ENCODE measurements at places on chromosomes 4 and X. TPM values are rescaled to one million over a fixed set of nuclear protein-coding genes. Genes with fewer than 3 reads are reported as not detected.
A peak's percentile ranks its signal among the peaks of the same experiment; 100 is the strongest.

DNA sequence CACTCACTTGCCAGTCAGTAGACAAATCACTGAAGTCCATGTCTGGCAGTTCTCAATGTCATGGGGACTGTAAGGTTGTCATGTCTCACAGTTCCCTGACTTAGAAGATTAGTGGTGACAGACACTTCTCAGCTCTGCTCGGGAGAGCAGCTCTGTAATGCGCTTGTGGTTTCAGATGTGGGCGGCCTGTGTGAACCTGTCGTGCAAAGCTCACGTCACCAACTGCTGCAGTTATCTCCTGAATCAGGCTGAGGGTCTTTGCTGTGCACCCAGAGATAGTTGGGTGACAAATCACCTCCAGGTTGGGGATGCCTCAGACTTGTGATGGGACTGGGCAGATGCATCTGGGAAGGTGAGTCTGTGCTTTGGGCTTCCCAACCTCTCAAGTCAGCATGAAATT lies at the start of gene IL9R:
TSS of gene IL9R (plus strand) at position 261 of the 400 bp plus-strand sequence. CDS start at position 325, 64 bp downstream.
- no peaks in the 10 kb centered on the region for H3K27me3 ChIP-seq
- H3K36me3 ChIP-seq, result no peaks in the 10 kb centered on the region
- H3K27ac ChIP-seq, result no peak within 1 kb of the TSS
- no peak for DNase-seq

DNA sequence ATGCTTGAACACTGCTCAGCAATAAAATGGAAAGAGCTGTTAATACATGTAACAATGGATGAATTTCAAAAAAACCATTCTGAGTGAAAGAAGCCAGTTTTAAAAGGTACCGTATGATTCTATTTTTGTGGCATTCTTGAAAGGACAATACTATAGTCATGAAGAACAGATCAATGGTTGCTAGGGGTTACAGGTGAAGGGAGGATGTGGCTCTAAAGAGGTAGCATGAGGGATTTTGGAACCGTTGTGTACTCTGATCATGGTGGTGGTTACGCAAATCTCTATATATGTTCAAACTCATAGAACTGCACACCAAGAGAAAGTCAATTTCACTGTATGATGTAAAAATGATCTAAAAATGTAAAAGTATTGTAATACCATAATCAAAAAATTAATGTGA lies 40.0 kb upstream of the CTAG2 start:
- H3K27ac ChIP-seq, result no peak overlapping the region
- H3K27me3 ChIP-seq, result no peaks in the 10 kb centered on the region
- H3K4me1 ChIP-seq, result no peaks in the 10 kb centered on the region

DNA sequence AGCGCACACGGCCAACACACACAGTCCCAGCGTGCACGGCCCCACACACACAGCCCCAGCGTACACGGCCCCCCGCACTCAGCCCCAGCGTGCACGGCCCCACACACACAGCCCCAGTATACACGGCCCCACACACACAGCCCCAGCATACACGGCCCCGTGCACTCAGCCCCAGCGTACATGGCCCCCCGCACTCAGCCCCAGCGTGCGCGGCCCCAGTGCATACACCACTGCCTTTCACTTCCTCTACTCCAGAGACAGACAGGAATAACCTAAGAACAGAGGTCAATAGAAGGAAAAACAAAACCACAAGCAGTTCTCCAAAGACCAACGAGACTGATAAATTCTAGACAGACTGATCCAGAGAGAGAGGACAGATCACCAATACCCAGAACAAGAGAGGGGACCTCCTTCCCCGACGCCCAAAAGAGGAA lies 17.1 kb downstream of the GAK start:
- DNase-seq, result peak; percentile 74
- no peaks in the 10 kb centered on the region for H3K27me3 ChIP-seq
- H3K4me3 ChIP-seq, result no peak overlapping the region

GRCh38 chrX:78957768-78958130 lies 12.6 kb downstream of the P2RY10 start:
- H3K27me3 ChIP-seq, result no peaks in the 10 kb centered on the region
- no peak overlapping the region for H3K4me3 ChIP-seq
- H3K4me1 ChIP-seq, result no peaks in the 10 kb centered on the region

- H3K27me3 ChIP-seq, result no peaks in the 10 kb centered on the region
- H3K27ac ChIP-seq, result peak overlapping the region; percentile 53
- no peak overlapping the region for H3K4me3 ChIP-seq
- H3K4me1 ChIP-seq, result peaks cover 27% of the 10 kb centered on the region
- DNase-seq, result no peak
Observed at GRCh38 chr4:15354371-15355297, 73.2 kb upstream of the C1QTNF7 start.

- H3K27me3 ChIP-seq, result no peaks in the 10 kb centered on the region
- no peak for DNase-seq
- no peaks in the 10 kb centered on the region for H3K36me3 ChIP-seq
Observed at GRCh38 chr4:123618606-123619005, 222.0 kb downstream of the SPRY1 start.

The NXF2 gene
- not detected for total RNA-seq

The MAGEA9B gene
- total RNA-seq, result not detected

DNA sequence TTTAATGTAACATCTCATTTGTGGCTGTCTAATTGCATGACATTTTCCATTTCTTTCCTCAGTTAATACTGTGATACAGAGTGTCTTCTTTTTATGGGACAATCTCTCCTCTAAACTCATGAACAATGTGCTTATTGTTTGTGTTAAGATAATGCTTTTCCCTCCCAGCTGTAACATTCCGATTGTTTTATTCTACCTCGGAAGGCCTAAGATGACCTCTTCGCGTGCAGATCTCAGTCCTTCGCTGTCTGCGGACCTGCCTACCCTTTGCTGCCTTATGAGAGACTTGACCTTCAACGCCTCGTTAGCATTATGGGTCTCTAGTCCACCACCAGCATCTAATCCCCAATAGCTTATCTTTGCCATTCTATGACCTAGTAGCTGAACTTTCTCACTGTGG lies 29.8 kb upstream of the ZFP42 start:
- no peak overlapping the region for H3K27ac ChIP-seq
- H3K4me1 ChIP-seq, result no peaks in the 10 kb centered on the region
- no peak overlapping the region for H3K4me3 ChIP-seq
- H3K36me3 ChIP-seq, result no peaks in the 10 kb centered on the region
- DNase-seq, result no peak

The ALG13 gene
- total RNA-seq, result 77.9 TPM

- no peaks in the 10 kb centered on the region for H3K4me1 ChIP-seq
- no peak overlapping the region for H3K4me3 ChIP-seq
- no peak for DNase-seq
- no peak overlapping the region for H3K27ac ChIP-seq
- H3K36me3 ChIP-seq, result no peaks in the 10 kb centered on the region
- H3K27me3 ChIP-seq, result no peaks in the 10 kb centered on the region
Observed at GRCh38 chr4:54433686-54434085, 204.6 kb downstream of the PDGFRA start.

The PLXNB3 gene
- total RNA-seq, result 2.2 TPM

The LARP7 gene
- total RNA-seq, result 45.7 TPM

The DNAAF6 gene
- total RNA-seq, result not detected

GRCh38 chr4:140865253-140866217 lies 109.3 kb upstream of the TBC1D9 start:
- no peaks in the 10 kb centered on the region for H3K36me3 ChIP-seq
- no peak for DNase-seq
- H3K27me3 ChIP-seq, result no peaks in the 10 kb centered on the region
- no peak overlapping the region for H3K4me3 ChIP-seq
- no peak overlapping the region for H3K27ac ChIP-seq

- H3K4me1 ChIP-seq, result no peaks in the 10 kb centered on the region
- no peaks in the 10 kb centered on the region for H3K36me3 ChIP-seq
- no peak overlapping the region for H3K4me3 ChIP-seq
- H3K27me3 ChIP-seq, result no peaks in the 10 kb centered on the region
- no peak for DNase-seq
- no peak overlapping the region for H3K27ac ChIP-seq
Observed at GRCh38 chrX:15207994-15208393, 61.9 kb downstream of the ASB9 start.

DNA sequence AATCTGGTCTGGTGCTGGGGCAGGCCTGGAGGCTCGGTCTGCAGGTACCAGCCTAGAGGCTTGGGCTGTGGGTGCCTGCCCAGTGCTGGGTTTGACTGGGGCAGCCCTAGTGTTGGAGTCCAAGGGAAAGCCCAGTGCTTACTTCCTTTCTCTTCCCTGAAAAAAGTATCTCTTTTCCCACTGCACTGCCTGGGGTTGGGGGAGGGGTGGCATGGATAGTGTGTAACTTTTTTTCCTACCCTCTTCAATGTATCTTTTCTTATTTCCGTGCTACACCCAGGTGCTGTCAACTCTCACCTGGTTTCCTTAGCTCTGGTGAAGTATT lies 21.6 kb downstream of the KANTR start:
- no peak overlapping the region for H3K27ac ChIP-seq
- H3K27me3 ChIP-seq, result no peaks in the 10 kb centered on the region
- H3K36me3 ChIP-seq, result no peaks in the 10 kb centered on the region
- H3K4me3 ChIP-seq, result no peak overlapping the region
- H3K4me1 ChIP-seq, result no peaks in the 10 kb centered on the region

DNA sequence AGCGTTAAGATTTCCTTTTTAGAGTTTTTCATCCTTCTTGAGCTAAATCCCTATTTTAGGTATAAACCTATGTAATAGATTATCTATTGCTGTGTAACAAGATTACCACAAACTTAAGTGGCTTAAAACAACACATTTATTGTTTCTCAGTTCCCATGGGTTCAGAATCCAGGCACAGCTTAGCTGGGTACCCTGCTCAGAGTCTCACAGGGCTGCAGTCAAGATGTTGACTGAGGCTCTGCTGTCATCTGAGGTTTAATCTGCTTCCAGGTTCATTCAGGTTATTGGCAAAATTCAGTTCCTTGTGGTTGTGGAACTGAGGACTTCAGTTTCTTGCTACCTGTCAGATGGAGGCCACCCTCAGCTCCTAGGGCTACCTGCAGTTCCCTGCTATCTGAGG lies 60.9 kb downstream of the GK start:
- no peak overlapping the region for H3K4me3 ChIP-seq
- H3K4me1 ChIP-seq, result no peaks in the 10 kb centered on the region
- H3K27ac ChIP-seq, result no peak overlapping the region
- no peaks in the 10 kb centered on the region for H3K36me3 ChIP-seq

DNA sequence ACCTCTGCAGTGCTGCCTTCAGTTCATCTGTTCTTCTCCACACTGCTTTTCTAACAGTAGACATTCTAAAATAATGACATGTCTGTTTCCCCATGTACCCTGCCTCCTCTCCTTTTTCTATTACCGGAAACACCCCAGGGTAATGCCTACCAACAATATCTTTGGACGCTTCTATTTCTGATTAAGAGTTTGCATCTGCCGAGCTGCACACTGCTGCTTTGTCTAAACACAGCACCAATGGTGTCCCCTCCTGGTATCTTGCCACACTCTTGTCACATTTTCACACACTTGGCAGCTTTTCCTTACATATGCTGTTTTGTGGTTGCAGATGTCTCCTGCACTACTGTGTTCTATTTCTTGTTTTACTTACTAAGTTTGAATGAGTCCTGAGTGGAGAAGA lies 288.8 kb downstream of the GRIA2 start:
- H3K4me3 ChIP-seq, result no peak overlapping the region
- H3K4me1 ChIP-seq, result no peaks in the 10 kb centered on the region
- no peak overlapping the region for H3K27ac ChIP-seq
- no peaks in the 10 kb centered on the region for H3K27me3 ChIP-seq
- no peak for DNase-seq

DNA sequence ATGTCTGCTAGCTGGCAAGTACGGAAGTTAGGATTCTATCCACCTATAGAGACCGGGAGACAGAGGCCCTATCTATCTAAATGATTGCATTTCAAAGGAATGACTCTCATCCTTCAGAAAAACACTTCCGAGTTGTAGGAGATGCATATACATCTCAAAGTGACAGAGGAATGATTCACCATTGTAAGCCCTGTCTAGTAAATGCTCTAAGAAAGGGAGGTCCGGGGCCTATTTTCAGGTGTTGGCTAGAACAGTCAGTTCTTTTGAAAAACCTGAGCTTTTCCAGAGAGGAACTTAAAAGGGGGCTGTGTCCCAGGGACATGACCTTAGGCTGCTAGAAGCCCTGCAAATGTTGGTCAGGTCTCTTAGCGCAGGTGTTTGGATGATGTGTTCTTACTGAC lies 262.9 kb upstream of the IL1RAPL1 start:
- no peaks in the 10 kb centered on the region for H3K4me1 ChIP-seq
- H3K27me3 ChIP-seq, result no peaks in the 10 kb centered on the region
- no peaks in the 10 kb centered on the region for H3K36me3 ChIP-seq
- H3K4me3 ChIP-seq, result no peak overlapping the region
- DNase-seq, result no peak

The VCX2 gene
- not detected for total RNA-seq

DNA sequence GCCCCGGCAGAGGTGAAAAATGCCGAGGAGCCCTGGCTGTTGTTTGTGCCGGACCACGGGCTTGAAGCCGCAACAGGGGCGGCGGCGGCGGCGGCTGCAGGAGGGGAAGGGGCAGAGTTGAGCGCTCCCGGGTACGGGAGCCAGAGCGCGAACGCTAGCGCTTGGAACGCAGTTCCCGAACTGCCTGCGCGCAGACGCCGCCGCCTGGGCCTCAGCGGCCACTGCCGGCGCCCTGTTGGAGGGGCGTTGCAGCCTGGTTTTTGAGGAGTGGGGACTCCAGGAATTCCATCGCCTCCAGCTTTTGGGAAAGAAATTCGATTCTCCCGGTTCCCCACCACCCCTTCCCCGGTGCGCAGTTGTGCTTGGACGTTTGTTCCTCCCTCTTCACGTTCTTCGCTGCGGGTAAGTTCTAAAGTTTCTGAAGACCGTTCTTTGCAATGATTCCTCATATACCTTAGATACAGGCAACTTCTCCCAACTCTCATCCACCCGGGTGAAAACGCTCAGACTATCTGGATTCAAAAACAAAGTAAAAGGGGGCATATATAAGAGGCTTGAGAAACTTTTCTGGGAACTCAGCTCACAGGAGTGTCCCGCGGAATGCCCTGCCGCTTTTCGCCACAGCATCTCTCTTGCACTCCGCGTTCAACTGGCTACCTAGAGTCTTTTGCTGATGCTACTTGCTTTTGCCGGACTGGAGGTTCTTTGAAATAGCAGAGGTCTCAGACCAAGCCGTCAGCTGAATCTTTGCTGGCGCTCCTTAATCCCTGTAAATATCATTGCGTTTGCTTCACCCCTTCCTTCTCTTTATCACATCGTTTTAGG lies 1.0 kb downstream of the FAT4 start:
- no peaks in the 10 kb centered on the region for H3K36me3 ChIP-seq
- H3K27me3 ChIP-seq, result no peaks in the 10 kb centered on the region

GRCh38 chr4:184715526-184715925 lies 18.4 kb downstream of the CENPU start:
- no peak overlapping the region for H3K4me3 ChIP-seq
- H3K4me1 ChIP-seq, result no peaks in the 10 kb centered on the region

GRCh38 chr4:19623866-19624265 lies 627.8 kb upstream of the SLIT2 start:
- H3K36me3 ChIP-seq, result no peaks in the 10 kb centered on the region
- H3K27ac ChIP-seq, result no peak overlapping the region
- H3K4me1 ChIP-seq, result no peaks in the 10 kb centered on the region
- DNase-seq, result no peak

DNA sequence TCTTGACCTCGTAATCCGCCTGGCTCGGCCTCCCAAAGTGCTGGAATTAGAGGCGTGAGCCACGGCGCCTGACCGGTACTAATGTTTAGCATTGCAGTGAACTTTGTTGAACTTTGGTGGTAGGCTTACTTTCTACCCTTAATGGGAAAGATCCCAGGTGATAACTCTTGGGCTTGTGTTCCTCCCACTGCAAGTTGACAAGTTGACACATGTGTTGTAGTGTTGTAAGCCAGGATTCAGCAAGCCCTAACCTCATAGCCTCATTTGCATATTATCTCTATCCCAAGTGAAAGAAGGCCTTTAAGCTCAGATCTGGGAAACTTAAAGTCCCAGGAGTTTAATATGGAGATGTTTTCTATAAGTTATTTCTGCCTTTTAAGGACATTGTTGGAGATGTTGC lies 80.0 kb upstream of the CLCN4 start:
- peaks cover 33% of the 10 kb centered on the region for H3K36me3 ChIP-seq
- no peaks in the 10 kb centered on the region for H3K27me3 ChIP-seq
- H3K27ac ChIP-seq, result no peak overlapping the region
- DNase-seq, result no peak
- no peaks in the 10 kb centered on the region for H3K4me1 ChIP-seq
- no peak overlapping the region for H3K4me3 ChIP-seq

Data from spleen (tissue), 13 donors.